ENCODE measurements at places on chromosomes 11 and 22.

- DNase-seq, result no peak
Measured at GRCh38 chr11:43789700-43790443, 90.8 kb upstream of the ALKBH3 start.

DNA sequence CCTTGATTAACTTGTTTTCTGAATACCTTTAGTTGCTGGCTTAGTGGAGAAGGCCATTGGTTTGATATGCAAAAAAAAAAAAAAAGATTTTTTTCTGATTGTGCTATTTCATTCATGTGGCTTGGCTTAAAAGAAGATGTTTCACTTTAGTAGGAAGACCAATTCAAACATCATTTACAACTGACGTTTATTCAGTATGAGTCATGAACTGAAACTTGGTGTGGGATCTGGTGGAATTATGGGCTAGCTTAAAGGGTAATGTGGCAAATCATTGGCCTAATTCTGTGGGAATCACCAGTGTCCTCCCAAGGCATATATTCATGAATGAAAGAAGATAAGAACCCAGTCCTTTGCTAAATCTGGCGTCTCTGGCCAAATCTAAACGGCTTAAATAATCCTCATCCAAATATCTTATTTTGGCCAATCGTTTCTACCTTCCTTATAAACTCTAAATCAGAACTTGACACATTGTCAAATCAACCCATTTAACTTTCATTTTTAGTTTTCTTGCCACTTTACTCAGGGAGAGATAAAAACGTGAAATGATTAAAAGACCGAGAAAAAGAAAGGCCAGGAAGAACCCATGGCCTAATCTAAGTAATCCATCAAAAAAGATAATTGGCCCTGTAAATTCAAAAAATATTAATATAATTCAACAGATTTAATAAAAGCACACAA, 77.0 kb downstream of the DDIAS start:
- no peak for DNase-seq

DNA sequence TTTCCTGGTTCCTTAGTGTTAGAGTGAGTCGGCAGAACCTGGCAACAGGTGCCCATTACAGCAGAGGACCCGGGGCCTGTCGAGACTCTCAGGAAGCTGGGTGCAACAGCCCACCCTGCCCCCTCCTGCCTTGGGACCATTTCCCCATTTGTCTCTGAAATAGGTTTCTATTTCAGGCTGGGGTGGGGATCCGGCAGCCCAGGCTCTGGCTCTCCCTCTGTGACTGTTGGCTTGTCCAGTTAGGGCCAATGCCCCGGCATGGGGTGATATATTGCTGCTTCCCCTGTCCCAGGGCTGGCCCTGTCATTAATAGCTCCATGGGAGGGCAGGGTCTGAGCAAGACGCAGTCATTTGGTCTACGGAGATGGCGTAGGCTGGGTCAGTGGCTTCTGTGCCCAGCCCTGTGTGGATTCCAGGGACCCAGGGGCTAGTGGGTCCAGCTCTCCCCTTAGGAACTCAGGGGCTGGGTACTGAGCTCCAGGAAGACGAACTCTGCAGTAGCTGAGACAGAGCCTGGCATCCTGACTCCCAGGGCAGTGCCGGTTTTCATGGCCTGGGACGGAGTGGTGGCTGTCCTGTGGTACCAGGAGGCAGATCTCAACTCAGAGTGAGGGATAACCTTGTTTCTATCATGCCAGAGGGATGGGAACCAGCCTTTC, 2.7 kb downstream of the P2RY6 start:
- no peak for DNase-seq

DNA sequence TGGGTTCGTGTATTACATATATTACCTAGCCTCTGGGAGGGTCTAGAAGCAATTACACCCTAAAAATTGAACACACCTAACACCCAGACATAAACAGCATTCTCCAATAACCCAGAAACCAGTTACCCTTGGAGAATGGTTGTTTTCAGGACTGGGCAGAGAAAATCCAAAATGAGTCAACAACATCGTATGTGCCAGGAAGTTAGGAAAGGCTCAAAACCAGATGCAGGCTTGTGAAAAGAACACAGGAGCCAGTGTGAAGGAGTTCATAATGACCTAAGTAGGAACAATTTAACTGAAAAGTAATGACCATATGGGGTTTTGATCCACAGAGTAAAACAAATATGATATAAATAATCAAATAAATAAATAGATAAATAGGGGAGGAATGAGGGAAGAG, 5.1 kb upstream of the CLPB start:
- DNase-seq, result no peak

DNA sequence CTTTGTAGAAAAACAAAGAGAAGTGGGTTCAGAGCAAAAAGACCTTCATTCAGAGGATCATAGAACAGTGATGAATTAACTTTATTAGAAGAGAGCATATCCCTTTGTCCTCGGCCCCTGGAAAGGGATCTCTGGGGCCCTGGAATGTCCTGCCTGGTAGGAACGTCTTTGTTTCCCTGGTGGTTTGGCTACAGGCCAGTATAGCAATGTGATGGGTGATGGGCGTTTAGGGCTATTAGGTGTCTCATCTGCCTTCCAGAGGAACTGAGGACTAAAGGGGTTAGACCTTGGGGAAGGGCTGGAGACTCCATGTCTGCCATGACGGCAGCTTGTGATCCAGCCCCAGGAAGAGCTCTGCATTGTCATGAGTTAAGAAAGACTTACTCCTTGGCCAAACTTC, 9.1 kb downstream of the APOL4 start:
- no peak for DNase-seq

- no peak for DNase-seq
Measured at GRCh38 chr11:28976801-28977145, 868.6 kb downstream of the METTL15 start.

DNA sequence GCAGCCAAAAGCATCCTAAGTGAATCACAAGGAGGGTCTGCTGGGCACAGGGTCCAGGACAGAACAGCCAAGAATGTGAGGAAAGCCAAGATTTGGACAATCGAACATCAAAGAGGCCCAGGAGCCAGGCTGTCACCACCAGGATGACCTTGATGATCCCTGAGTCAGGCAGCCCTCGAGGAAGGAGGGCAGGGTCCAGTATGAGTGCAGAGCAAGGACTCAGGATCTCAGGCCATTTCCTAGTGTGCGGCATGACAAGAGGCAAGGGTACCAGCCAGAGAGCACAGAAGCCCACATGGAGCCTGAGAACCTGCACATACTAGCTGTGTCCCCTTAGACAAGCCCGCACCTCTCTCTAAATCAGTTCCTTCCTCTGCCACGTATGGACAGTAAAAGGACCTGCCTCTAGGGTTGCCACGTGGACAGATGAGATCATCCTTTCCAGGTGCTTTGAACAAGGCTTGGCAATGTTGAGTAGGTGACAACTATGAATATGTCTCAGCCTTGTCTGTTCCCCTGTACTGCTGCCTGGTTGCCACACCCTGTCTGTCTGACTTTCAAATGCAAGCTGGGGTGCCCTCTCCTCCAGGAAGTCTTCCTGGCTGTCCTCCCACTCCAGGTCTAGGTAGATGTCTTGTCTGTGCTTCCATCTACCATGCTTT, 32.2 kb upstream of the ISX start:
- DNase-seq, result no peak

- no peak for DNase-seq
Measured at GRCh38 chr11:18974192-18974591, 35.0 kb upstream of the MRGPRX1 start.

DNA sequence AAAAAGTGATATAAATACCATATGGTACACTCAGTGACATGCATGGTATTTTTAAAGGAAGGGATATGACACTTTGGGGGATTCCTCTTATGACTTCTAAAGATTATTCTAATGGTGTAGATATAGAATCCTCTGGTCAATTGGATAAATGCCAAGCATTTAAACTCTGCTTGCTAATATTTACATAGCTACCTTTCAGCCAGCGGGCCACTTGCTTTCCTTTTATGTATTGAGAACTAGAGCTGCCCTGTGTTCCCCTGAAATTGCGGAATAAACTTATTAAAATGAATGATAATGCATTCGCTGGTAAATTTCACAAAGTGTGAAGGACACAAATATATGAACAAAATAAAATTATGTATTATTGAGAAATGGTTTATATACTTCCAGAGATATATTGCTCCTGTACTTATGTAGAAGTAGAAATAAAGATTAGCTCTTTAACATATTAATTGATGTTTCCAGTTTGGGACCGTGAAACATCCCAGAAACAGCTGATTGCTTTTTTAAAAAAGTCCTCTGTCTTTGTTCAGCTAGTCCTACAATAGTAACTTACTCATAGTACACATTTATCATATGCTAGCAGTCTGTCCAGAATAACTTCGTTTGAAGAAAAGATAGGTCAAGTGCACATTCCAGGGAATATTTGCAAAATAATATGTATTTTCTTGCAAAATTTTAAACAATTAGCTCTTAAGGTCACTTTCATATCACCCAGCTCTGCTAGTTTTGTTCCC, 40.1 kb upstream of the CARD18 start:
- DNase-seq, result no peak

GRCh38 chr11:91470656-91471055, 754.0 kb upstream of the FAT3 start:
- DNase-seq, result no peak

DNA sequence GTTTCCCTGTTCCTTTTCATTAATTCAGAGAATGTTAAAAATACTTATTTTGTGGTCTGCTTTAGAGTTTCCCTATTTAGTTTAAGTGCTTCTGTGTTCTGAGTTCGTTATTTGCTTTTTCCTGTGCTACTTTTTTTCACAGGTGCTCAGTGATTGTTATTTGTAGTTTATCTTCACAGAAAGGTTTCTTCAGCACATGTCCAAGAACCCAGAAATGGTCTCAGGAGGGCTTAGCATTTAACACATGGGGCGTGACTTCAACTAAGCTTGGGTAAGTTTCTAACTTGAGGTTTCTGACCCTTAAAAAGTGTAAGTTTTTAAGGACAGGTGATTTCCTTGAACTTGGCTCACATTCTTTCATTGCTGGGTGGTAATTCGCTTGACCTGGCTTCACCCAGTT, 157.3 kb downstream of the AASDHPPT start:
- no peak for DNase-seq

- no peak for DNase-seq
Measured at GRCh38 chr11:44840521-44841251, 110.0 kb downstream of the TP53I11 start.

DNA sequence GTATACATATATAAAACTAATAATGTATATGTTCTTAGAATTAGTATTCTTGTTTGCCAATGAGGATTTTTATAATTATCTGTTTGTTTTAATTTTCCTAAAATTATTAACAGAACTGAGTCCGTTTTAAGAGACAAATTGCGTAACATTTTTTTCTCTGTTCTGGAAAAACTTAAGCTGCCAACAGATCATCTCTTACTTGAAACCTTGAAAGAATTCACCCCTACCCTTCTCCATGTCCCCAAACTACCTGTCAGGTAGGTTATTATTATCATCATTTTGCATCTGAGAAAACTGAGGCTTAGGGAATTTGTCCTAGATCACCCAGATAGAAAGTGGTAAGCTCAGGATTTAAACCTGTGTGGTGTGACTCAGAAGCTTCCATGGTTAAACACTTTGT, 14.7 kb downstream of the SLC5A4 start:
- no peak for DNase-seq

- DNase-seq, result no peak
Measured at GRCh38 chr22:35051791-35052190, 14.2 kb upstream of the ISX start.

DNA sequence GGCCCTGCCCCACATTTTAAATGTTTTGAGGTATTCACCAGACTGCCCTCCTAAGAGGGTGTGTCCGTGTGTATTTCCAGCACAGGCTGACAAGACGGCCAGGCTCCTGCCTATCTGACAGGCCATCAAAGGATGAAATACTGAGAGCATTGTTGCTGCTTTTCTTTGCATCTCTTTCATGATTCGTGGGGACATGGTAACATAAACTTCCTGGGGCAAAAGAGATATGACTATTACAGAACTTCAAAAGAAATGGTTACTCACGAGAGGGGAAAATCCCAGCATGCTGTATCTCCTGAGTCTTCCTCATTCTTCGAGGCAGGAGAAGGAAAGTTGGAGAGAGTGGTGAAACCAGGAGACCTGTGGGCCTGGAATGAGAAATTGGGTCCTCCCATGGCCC, 10.3 kb upstream of the BIK start:
- DNase-seq, result no peak

DNA sequence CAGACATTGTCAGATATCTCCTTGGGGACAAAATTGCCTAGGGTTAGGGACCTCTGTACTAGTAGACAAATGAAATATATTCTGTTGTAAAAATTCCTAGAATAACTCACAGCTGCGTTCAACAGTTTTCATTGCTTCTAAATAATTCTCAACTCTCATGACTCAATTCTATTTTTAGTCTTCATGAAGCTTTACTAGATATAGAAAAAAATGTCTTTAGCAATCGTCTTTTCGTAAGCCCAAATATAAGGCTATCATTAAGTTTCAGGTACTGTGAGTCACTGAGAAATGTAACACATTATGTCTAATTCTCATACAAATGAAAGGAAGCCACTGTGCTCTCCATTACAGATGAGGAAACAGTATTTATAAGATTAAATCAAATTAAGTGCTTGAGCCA, 6.4 kb downstream of the MMP12 start:
- DNase-seq, result no peak

GRCh38 chr11:37817727-37818270, 1219.8 kb upstream of the RAG2 start:
- DNase-seq, result no peak

- no peak for DNase-seq
Measured at GRCh38 chr22:48870436-48870835, 957.2 kb downstream of the BRD1 start.

- no peak for DNase-seq
Measured at GRCh38 chr22:42180349-42180842, 49.8 kb upstream of the CYP2D6 start.

- DNase-seq, result peak; percentile 55
Measured at GRCh38 chr11:1628506-1629325, 859 bp upstream of the KRTAP5-5 start.

DNA sequence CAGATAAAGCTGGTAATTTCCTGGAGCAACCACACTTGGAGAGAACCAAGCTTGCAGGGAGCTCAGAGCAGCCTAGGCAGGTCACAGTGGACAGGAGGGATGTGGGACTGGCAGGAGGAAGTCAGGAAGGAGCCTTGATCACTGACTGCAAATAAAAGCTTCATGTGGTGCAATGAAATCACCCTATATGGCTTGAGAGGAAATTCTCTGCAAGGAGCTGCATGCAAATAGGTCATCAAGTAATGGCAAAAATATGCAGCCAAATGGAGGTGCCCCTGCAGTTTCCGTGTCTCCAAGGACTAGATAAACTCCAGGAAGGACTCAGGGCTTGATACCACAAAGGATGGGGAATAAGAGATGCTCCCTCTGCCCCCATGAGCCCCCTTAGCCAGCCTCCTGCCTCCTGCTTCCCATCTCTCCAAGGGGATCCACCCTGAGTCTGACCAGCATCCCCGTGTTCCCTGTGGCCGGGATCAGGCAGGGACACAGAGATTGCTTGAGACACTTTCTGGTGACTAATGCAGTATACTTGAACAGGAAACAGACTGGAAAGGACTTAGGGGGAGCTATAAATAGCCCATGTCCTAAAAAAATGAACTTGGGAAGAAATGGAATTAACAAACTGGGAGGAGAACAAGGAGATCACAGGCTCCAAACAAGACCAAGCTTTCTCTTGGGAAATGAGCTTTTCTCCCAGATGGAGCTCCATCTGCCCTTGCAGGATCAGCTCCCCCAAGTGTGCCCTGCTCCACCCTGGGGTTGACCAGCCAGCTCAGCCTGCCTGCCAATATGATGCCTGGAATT, 23.9 kb upstream of the MICAL2 start:
- DNase-seq, result no peak

Data from stimulated activated CD4-positive, alpha-beta T cell treated with anti-CD3 and anti-CD28 coated beads, Interleukin-12 subunit alpha, Interleukin-12 subunit beta, amount 100 ng/mL, for 24 hours (primary cell).